NCI-H226 (cell line): ENCODE measurements at places on chromosomes 2 and 18.

DNA sequence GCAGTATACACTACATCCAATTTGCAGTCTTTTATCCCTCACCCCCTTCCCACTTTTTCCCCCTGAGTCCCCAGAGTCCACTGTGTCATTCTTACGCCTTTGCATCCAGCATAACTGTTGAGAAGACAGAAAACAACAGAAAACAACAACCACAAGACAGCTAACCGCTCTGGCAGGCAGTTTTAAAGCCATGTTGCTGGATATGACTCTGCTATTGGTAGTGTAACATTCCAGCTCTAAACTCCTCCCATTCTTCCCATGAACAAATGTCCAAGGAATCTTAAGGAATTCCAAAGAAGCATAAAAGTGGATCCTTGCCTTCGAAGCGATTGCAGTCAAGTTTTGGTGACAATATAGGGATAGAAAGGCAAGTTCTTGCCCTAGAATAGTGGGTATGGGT is 599.1 kb downstream of the NYAP2 start:
- DNase-seq = peak; percentile 35

GRCh38 chr2:85191157-85191556 is 58.0 kb downstream of the TCF7L1 start:
- DNase-seq = no peak

DNA sequence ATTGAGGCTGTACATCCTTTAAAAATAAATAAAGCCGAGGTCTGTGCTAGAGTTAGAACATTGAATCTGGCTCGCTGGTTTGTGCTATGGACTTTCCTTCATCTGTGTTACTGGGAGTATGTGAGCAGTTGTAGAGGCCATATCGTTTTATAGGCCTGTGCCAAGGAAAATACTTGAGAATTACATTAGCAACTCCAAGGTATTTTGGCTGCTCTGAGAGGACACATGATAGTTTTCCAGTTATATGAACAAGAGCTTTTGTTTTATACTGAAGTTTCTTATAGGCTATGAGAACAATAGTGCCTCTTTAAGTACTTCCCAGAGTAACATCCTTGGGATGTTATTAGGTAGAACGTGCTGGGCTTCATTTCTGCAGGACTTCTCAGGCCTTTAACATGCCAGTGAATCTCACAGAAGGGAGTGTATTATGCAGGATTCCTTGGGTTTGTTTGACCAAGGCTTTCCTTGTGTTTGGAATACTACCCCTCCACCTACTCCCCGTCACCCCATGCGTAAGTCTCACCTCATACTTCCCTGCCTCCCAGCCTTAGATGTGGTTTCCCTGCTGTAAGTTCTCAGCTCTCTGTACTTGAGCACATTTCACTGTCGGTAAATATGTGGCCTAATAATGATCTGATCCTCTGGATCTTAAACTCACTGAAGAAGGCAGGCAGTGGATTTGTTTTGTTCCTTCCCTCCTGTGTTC is 21.0 kb downstream of the TCF7L1 start:
- no peak for DNase-seq

DNA sequence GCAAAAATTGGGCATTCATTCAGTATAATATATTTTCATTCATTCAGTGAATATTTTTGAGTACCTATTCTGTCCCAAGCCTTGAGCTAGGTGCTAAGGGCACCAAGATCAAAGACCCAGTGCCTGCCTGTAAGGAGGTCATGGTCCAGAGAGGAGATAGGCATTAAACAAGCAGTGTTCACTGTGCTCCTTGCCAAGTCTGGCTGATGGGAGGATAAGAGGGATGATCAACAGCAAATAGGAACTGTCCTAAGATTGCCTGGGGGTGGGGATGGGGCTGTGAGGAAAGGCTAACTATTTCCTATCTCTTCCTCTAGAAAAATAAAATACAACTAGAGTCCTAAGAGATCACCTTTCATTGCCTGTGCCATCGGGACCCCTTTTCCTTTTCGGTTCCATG is 60.4 kb downstream of the SETBP1 start:
- peak; percentile 7 for DNase-seq

DNA sequence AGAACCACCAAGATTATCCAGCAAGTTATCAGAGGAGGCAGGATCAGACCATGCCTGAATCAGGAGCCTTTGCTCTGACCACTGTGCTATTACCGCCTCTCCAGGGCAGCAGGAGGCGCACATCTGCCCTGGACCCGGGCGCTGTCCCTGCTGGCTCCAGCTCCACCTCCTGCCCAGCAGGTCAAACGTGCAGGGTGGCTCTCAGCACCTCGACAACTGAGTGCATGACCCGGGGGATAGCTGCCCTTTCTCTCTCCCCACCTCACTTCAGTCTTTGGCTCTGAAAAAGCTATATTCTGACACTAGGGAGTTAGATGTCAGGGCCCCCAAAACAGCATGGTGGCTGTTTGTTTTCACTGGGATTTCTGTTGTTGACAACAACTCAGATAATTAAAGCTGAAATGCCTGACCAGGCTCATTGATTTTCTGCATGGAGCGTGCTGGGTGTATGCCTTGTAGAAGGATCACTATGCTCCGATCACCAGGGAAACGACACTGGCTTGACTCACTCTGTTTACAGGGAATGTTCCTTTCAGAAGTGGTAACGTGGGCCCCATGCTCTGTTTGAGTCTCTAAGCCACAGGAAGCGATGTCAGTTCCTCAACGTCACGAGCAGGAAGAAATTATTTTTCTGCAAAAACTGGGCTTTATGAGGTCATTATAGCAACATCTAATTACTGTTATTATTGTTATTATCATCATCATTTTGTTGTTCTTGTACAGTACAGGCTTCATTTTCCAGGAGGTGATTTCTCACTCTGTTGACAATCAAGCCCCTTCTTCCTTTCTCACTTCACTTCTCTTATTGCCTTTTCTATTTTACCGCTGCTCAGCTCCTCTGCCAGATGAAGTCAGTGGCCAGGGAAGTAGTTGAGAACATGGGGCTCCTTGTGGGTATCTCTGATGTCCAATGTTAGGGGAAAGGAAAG is 125.6 kb downstream of the PLB1 start:
- peak; percentile 74 for DNase-seq

GRCh38 chr18:5709476-5710095 is 165.8 kb upstream of the EPB41L3 start:
- DNase-seq = no peak
